Stimulated activated CD8-positive, alpha-beta memory T cell treated with anti-CD3 and anti-CD28 coated beads, Interleukin-15, amount 100 ng/mL, for 48 hours (primary cell): ENCODE measurements at places on chromosomes 12 and 14.
A peak's percentile ranks its signal among the peaks of the same experiment; 100 is the strongest.

- DNase-seq: no peak
These were observed 18.7 kb downstream of the DTX1 start for GRCh38 chr12:113075137-113075683.

DNA sequence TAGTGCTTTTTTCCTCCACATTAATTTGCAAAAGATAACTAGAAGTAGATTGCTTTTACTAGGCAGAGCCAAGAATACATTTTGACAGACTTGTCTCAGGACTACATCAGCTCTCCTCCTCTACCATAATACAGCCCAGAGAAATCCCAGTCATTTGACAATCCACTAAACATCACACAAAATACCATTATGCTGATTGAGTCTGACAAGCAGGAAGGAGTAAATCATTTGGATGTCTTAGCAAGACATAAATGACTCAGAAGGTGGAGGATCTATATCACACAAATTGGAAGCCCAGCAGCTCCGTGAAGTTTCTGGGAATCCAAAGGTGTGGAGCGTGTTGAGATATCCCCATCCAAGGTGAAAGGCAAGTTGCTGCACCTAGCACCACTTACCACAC is 75.4 kb upstream of the FKBP4 start:
- DNase-seq: no peak

- DNase-seq: peak; percentile 40
These were observed 46.1 kb downstream of the CYP46A1 start for GRCh38 chr14:99729991-99730875.

DNA sequence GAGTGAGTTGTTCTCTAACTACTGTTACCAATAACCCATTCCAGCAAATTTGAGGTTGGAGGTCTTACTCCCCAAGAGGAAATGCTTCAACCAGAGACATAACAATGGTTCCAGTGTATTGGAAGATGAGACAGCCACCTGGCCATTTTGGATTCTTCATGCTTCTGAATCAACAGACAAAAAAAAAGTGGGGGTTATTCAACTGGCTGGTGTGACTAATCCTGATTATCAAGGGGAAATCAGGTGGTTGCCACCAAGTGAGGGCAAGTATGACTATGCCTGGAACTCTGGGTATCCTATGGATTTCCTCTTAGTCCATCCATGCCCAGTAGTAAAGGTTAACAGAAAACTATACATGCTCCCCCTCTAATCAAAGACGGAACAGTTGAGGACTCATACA is 29.9 kb upstream of the ZNF641 start:
- DNase-seq: no peak

GRCh38 chr12:30134229-30134628 is 350.5 kb upstream of the TMTC1 start:
- no peak for DNase-seq

- no peak for DNase-seq
These were observed 165.4 kb upstream of the LRIG3 start for GRCh38 chr12:59085690-59086089.

- no peak for DNase-seq
These were observed 479.7 kb upstream of the TBX3 start for GRCh38 chr12:115163710-115164109.

GRCh38 chr12:52522346-52523011 is 2.3 kb upstream of the KRT5 start:
- no peak for DNase-seq

DNA sequence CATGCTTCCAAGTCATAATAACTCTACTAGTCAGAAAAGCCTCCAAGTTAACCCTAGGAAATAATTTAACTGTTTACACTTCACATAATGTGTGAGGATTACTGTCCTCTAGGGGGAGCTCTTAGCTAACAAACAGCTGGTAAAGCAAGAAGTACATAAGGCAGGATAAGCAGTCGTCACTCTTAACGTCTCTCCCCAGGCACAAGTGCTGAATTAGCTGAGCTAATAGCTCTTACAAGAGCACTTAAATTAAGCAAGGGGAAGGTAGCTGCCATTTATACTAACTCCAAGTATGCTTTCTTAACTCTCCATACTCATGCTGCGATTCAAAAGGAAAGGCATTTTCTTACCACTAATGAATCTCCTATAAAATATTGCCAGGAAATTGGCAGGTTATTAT is 79.3 kb upstream of the TSPAN11 start:
- DNase-seq: no peak

DNA sequence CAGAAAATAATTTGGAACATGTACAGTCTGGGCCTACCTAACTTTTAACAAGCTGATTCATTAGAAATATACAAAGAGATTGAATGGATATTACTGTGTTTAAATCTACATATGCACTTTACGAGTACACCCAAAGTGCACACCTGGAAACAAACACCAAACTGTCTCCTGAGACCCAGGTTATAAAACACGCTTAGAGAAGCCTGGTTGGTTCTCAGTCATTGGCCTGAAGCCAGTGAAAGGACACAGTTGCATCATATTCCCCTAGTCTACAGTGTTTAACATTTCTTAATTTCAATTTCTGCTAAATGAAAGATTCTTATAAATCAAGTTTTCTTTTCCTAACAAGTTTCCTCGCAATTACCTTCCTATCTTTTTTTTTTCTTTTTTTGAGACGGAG is 209.5 kb downstream of the FBXL14 start:
- no peak for DNase-seq

GRCh38 chr12:51430196-51430895 is 5.7 kb downstream of the SLC4A8 start:
- DNase-seq: no peak

- no peak for DNase-seq
These were observed 142.5 kb downstream of the PHLDA1 start for GRCh38 chr12:75888874-75889613.

GRCh38 chr12:123395236-123395635 is 11.3 kb downstream of the KMT5A start:
- DNase-seq: no peak

DNA sequence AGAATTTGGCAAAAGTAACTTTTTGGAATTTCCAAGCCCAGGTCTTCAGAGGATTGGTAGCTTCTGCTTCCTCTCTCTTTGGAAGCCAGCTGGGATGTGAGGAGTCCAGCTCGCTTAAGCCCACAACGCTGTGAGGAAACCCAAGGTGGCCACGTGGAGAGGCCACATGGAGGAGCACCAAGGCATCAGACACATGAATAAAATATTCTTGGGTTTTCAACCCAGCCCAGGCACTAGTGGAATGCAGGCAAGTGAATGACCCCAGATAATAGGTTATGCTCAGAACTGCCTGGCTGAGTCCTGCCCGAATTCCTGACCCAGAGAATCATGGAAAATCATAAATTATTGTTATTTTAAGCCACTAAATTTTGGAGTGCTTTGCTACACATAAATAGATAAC is 119.7 kb upstream of the PARP11 start:
- no peak for DNase-seq

GRCh38 chr12:24206621-24207020 is 257.2 kb upstream of the SOX5 start:
- no peak for DNase-seq

DNA sequence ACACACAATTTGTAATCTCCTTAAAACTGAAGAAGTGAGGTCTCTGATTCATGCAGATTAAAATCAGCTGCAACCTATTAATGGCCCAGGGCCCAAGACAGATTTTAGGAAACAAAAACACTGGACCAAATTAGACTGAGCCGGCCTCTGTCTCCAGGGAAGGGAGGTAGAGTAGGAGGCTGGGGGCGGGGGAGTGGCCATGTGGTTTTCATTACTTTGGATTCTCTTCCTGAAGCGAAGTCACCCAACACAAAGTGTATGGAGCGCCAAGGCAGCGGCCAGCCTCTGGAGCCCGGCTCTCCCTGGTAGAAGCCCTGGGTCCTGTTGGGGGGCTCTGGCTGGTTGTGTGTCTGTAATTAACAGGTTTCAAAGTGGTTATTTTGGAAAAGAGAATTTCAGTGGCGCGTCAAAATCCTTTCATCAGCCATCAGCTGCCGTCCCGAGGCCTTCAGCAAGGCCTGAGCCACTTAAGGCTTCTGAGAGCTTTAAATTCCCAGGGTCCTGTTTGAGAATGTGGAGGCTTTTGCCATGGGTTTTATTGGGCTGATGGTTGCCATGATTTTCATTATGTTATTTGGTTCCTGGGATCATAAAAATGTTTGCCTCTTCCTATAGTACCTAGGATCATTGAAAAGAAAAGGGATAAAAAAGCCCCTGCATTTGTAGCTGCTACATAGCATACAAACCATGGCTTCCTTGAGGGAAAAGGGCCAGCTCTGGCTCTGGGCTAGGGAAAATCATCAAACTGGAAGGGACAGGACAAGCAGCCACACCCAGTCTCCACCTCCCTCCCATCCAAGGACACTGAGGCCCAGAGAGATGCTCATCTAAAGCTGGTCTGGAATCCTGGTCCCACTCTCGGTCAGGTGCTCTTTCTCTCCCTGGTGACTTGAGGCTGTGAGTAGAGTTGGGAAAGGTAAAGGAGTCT is 282.4 kb downstream of the ZFP36L1 start:
- DNase-seq: no peak

- DNase-seq: no peak
These were observed 57.8 kb downstream of the RIMBP2 start for GRCh38 chr12:130658145-130658911.

GRCh38 chr14:73780896-73781295 is 66.7 kb upstream of the PNMA1 start:
- DNase-seq: no peak

- no peak for DNase-seq
These were observed 232.7 kb downstream of the RPAP3 start for GRCh38 chr12:47473091-47473490.

GRCh38 chr12:4280351-4281163 is 7.0 kb downstream of the CCND2 start:
- no peak for DNase-seq

DNA sequence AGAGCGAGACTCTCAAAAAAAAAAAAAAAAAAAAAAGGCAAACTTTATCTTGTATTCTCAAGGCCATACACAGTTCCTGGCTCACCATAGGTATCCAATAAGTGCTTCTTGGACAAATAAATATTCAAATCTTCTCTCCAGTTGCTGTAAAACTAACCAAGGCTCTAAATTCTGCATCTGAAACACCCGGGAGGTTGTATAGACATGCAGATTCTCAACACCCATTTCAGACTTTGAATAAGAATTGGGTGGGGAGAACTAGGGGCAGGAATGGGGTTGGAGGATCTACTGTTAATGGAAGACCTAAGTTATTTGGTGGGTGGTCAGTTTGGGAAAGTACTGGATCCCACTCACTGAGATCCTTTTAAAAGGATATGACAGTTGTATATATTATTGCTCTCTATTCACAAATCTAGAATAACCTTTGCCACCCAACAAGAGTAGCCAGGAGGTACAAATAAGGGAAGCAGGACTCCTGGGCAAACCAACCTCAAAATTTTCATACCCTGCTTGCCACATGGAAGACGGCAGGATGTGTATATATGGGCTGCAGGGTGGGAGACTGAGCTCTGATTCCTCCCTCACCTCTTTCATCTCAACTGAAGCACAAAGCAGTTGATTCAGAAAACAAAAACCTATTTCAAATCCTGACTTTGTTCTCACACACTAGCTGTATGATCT is 879 bp downstream of the GDF3 start:
- no peak for DNase-seq

GRCh38 chr12:106655577-106655976 is 72.8 kb downstream of the RFX4 start:
- DNase-seq: no peak

DNA sequence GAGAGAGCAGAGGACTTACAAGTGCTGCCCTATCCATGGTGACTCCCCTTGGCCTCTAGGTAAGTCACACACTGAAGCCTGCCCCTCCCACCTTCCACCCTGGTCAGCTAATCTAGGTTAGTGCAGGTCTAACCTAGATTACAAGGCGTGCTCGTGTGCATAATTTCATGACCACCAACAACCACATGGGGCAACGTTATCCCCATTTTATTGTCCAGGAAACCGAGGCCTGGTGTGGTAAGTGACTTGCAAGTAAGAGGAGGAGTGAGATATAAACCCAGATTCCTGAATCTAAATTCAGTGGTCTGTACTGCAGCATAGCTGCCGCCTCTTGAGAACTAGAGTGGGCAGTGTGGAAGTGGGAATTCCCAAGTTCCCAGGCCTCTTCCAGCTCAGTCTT is 171.1 kb downstream of the DAD1 start:
- no peak for DNase-seq

GRCh38 chr12:50187084-50187900 is 20.1 kb upstream of the CERS5 start:
- DNase-seq: peak; percentile 45

DNA sequence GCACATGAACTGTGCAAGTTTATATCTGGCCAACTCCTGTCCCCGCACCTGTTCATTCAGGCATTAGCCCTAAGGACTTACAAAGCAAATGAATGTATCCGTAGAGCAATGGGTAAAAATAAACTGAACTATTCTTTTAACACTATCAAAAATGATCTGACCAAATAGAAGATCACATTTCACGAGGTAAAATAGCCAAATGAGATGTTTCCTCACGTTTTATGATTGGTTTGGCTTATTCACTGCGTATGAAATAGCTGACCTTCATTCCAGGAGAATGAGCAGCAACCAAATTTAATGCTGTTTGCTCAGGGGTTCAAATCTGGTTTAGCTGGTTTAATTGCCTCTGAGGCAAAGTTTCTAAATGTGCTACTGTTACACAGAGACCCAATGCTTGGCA is 216.0 kb upstream of the EEA1 start:
- no peak for DNase-seq

DNA sequence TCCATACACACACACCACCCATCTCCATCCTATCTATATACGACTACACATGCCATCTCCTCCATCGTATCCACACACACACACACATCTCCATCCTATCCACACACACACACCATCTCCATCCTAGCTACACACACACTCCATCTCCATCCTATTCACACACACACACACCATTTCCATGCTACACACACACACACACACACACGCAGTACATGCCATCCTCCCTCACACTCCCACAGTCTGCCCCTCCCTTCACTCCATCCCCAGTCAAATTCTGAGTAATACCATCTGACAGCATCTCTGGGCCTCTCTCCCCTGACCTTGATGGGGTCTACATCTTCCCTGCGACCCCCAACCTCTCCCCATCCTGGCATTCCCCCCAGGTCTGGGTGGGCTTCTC is 193.8 kb upstream of the LHX5 start:
- no peak for DNase-seq

DNA sequence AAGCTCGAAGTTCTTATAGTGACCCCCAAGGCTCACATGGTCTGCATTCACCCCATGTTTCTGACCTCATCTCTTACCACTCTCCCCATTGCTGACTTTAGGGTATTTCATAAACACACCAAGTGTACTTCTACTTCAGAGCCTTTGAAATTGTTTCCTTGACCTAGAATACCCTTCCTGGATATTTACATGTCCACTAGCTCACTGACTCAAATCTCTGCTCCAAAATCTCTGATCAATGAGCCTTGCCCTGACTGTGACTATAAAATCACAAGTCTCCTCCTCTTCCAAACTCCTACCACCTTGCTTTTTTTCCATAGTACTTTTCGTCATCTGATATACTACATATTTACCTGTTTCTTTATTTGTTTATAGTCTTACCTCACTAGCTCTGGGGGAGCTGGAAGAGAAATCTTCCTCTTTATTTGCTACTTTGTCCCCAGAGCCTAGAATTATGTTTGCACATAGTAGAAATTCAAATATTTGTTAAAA is 105.1 kb downstream of the RMST start:
- DNase-seq: no peak
